ENCODE measurements at places on chromosomes 7 and 10.

- DNase-seq: no peak
Observed at GRCh38 chr7:54354436-54354835, 187.7 kb upstream of the VSTM2A start.

GRCh38 chr7:17380736-17381662 lies 82.5 kb downstream of the AHR start:
- no peak for DNase-seq

GRCh38 chr10:28282336-28282735 lies 20.5 kb downstream of the MPP7 start:
- DNase-seq: no peak

DNA sequence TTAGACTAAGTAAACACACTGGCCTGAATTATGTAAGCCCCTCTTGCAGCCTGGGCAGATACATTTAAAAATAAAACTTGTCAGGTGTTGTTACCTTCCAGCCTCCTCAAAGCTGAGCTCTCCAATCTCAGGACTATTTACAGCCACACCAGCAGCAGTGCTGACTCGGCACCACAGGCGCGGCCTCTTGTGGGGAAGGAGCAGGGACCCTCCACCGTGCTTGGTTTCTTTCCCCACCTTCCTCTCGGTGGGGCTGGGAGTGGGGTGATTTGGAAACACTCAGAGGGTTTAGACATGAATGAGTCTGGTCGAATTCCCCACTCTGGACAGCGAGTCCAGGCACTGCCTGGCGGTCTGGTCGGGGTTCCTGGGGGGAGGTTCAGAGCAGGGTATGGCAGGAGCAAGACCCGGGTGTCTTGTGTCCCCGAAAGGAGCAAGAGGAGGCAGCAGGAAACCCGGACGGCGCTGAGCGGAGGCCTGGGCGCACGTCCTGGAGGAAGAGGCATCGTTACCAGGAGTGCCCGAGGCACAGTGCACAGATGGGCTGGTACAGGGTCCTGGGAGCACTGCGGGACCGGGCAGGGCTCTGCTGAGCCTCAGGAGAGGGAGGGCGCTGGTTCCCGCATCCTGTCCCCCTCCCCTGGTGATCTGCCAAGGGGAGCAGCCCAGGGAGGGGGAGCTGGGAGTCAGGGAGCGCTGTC lies 29.2 kb upstream of the CFAP46 start:
- no peak for DNase-seq

DNA sequence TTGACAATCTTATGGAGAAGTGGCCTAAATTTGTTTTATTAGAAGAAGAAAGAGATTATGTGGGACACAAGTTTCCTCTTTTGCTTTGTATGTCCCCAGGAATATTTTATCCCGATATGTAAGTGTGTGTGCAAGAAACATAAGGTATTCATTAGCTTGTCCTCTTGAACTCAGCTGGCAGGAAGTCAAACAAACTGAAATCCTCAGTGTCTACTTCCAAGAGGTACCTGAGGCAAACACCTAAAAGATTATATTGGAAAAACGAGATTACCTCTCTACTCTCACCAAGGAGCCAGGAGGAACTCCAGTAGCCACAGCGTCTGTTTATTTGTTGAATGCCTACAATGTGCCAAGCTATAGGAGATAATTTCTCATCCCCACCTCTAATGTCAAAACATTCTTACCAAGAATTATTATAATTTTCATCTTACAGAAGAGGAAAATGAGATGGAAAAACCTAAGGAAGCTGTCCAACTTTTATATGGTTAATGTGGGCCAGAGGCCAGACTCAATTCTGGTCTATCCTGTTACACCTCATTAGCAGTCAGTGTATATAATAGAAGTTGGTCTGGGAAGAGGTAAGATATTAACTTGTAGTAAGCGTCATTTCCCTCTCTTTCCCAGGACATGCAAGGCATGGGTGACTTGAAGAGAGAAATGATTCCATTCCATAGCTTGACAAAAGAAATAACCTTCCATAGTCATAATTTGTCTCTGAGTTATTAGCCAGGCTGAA lies 692.7 kb downstream of the MAGI2 start:
- DNase-seq: no peak

DNA sequence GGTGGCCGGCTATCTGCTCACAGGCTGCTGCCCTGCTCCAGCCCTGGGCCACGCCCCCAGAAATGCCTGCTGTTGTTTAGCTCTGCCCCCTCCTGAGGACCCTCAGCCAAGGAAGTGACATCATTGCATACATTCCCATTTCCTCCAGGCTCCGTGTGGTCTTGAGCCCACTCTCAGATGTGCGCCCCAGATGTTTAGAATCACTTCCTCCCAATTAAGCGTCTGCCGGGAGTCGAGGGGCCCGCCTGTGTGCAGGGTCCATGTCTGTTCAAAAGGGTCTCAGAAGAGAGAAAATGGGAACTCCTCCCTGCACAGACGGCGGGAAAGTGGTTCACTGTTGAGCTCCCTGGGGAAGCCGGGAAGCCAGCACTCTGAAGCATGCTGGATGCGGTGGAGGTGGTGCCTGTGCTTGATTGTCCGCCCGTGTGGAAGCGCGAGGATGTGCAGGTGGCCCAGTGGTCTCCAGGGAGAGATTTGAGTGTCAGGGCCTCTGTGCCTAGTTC lies 116.9 kb upstream of the PPIF start:
- DNase-seq: no peak

DNA sequence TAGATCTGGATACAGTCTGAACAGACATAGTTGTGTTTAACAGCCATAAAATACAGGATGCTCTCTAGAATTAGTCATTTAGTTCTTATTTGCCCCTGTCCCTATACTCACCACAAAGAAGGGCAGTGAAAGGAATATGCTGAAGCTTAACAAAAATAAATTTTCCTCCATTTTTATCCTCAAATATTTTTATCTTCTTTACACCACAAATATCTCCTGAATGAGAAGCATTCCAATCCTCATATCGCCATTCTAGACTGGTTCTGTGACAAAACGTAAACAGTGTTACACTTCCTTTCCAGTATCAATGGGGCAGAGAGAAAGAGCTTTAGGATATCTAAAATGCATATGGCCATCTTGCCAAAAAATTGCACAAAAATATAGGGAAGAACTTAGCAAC lies 1.6 kb downstream of the OR9A2 start:
- no peak for DNase-seq

DNA sequence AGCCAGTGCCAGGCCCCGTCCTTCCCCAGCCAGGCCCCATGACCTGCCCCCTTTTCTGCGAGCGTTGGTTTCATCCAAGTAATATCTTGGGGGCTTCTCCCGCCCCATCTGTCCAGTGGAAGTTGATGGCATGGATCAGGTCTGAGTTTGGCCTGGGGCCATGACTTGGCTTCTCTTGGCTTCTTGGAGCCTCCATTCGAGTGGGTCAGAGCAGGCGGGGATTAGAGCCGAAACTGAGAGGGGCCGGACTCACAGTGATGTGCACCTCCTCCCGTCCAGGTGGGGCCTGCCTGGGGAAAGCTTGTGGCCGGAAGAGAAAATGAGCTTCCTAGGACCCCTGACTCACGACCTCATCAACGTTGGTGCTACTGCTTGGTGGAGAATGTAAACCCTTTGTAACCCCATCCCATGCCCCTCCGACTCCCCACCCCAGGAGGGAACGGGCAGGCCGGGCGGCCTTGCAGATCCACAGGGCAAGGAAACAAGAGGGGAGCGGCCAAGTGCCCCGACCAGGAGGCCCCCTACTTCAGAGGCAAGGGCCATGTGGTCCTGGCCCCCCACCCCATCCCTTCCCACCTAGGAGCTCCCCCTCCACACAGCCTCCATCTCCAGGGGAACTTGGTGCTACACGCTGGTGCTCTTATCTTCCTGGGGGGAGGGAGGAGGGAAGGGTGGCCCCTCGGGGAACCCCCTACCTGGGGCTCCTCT lies 15.1 kb upstream of the LIMK1 start:
- no peak for DNase-seq

GRCh38 chr10:103651783-103652476 lies 158.4 kb downstream of the NEURL1 start:
- no peak for DNase-seq

- no peak for DNase-seq
Observed at GRCh38 chr10:13105184-13105583, 5.2 kb downstream of the OPTN start.

- DNase-seq: no peak
Observed at GRCh38 chr10:75967491-75967890, 536.1 kb downstream of the LRMDA start.

DNA sequence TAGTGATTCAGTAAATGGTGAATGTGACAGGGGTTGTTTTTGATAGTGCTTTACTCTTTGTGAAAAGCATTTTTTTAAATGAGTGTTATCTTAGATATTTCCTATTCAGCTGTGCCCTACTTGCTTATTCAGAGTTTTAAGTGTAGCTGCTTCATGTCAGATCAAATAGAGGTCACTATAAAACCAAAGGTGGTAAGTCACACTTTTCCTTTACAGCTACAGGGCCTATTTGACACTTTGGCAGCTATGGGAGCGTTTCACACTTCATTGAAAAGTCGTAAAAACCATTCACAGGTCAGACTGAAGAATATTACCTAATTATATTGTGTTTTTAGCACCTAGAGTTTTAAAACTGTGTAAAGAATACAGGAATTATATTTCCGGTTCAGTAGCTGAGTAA lies 67.3 kb downstream of the ANKIB1 start:
- DNase-seq: no peak

GRCh38 chr7:46032942-46033341 lies 111.9 kb upstream of the IGFBP3 start:
- DNase-seq: no peak

- DNase-seq: no peak
Observed at GRCh38 chr7:47288060-47288459, 293.9 kb downstream of the TNS3 start.

GRCh38 chr10:50929670-50930069 lies 44.2 kb upstream of the A1CF start:
- DNase-seq: no peak

DNA sequence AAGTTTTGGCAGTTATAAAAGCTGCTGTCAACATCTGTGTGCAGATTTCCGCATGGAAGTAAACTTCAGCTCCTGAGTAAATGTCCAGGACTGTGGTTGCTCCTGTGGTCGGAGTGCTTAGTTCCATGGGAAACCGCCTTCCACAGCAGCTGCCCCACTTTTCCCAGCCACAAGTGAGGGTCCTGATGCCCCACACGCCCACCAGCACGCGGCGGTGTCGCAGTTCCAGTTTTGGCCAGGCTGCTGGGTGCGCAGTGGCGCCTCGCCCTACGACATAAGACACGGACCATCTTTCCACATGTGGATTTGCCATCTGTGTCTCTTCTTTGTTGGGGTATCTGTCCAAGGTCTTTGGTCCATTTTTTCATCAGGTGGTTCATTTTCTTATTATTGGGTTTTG lies 167.1 kb downstream of the DIP2C start:
- no peak for DNase-seq

DNA sequence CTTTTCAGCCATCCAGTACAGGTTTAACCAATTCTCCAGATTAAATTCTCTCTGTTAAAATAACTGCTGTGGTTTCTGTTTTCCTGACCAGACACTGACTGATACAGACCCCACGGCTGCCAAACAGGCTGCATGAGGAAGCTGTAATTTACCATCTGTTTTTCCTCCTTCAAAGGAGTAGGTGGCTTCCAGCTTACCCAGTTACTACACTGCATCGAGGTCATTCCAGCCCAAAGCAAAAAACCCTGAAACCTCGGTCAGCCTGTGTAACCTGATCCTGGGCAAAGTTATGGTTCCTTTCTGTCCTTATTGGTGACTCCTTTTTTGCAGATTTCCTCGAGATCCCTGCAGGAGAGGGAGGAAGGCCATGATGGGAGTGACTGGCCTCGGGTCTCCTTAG lies 27.9 kb upstream of the LOXL4 start:
- no peak for DNase-seq

- no peak for DNase-seq
Observed at GRCh38 chr7:23604296-23604640, 7.1 kb downstream of the CCDC126 start.

GRCh38 chr7:15855525-15856109 lies 169.1 kb upstream of the MEOX2 start:
- DNase-seq: no peak

DNA sequence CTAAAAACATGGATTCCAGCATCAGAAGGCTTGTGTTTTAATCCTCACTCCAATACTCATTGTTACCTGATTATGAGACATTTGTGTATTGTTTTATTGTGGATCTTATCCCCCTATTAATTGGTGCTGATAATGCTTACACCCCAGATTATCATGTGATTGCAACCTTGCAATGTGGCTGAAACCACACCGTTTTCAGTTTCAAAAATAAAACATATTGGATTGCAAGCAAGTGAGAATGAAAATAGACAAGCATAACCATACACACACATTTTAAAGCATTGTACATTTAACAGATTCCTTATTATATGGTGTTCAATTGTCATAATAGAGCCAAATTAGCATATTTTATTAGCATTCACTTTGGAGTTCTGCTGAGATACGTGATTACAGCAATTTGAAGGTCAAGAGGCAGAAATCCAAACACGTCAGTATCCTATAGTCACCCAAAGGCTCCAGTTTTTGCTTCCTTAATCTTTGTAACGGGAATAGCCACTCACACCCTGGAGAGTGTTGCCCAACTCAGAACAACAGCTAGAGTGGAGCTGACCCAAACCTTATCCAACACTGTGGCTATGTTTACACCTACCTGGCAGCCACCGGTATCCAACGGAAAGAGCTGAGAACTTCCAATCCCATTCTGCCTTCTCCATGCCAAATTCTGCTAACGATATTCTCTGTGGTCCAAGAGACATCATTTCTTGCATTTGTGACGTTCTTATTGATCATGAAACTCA lies 317.1 kb upstream of the KLF6 start:
- DNase-seq: no peak

DNA sequence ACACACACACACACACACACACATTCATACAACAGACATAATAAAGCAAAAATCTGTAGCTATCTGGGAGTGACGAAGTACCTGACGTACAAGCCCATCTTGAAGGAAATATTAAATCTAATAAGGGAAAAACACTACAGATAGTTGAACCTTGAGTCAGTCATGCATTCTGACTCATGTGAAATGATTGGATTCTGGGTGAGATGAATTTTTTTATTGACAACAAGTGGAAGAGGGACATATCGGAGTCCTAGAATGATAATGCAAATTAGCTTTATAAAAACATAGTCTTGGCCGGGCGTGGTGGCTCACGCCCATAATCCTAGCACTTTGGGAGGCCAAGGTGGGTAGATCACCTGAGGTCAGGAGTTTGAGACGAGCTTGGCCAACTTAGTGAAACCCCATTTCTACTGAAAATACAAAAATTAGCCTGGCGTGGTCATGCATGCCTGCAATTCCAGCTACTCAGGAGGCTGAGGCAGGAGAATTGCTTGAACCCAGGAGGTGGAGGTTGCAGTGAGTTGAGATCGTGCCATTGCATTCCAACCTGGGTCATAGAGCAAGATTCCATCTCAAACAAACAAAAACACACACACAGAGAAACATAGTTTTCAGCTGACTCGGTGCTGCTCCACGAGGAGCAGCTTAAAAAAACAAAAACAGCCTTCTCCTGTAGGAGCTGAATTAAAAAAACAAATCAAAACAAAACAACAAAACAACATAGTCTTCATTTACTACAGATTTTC lies 154.4 kb upstream of the MKLN1 start:
- DNase-seq: no peak

- no peak for DNase-seq
Observed at GRCh38 chr7:138816650-138817049, 18.7 kb upstream of the ATP6V0A4 start.

GRCh38 chr10:33735464-33735923 lies 401.0 kb upstream of the NRP1 start:
- DNase-seq: no peak

Measured in HAP-1 (cell line).